ENCODE measurements at places on chromosomes 5 and 9.

DNA sequence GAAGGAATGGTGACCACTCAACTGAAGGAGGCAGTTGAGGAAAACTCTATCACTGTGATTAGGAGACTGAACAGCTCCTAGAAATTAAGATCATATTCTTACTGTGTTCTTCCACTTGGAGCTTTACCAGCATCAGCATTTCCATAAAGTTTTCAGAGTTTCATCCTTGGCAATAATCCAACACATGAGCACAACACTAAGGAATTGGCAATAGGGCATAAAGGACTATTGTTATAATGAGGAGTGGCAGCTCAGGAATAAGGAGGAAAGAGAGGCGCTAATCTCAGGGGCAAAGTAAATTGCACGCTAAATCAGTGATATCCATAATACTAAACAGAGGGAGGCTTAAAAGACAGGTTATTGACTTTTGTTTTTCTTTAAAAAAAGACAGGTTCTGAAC lies 338.9 kb downstream of the EFNA5 start:
- no peak for DNase-seq

DNA sequence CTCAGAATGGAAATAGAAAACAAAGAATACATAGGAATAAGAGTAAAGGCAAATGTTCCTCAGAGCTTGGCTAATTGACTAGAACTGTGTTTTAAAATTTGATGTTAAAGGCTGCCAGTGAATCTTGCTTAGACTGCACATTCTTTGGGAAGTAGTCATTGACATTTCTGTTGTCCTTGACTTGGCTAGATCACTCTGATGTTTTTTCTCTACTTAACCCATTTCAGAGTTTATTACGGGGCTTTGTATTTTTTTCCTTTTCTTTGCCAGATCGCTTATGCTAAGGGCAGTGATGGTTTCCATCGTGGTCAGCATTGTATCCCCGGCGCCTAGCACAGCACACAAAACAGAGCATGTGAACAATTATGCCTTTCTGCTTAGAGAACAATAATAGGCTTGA lies 1126.7 kb upstream of the CDH9 start:
- no peak for DNase-seq

DNA sequence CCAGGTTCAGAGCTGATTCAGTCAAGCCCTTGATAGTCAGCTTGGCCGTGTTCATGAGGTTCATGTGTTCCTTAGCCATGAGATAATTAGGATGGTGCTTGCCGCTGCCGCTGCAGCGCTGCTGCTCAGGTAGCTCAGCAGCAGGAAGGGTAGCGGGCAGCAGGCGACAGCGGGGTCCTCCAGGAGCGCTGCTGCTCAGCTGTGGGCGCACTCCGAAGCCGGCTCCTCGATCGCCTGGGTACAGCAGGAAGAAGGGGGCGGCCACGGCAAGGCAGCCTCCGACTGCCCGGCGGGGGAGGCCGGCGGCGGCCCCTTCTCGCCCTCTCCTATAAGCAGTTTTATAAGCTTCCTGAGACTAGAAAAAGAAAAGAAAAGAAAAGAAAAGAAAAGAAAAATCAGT lies 1253.6 kb downstream of the EFNA5 start:
- no peak for DNase-seq

- no peak for DNase-seq
Measured at GRCh38 chr9:124625087-124625486, 117.9 kb upstream of the NR5A1 start.

- DNase-seq, result no peak
Measured at GRCh38 chr5:54887663-54888062, 97.7 kb downstream of the ESM1 start.

DNA sequence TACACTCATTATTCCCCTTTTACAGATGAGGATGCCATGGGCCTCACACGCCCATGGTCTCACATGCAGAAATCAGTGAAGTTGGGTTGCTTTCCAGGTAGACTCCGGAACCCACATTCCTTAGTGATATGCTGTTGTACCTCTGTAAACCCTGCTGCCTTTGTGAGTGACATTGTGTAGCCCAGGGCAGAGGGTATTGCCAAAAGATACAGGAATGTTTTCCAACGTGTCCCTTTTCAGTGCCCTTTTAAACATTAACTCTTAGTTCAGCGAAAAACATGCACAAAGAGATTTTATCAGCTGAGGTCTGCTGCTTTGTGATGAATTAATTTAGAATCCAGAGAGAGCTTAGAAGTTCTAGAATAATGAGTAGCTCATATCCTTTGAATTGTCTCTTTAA lies 38.3 kb upstream of the TRMT10B start:
- DNase-seq, result no peak

DNA sequence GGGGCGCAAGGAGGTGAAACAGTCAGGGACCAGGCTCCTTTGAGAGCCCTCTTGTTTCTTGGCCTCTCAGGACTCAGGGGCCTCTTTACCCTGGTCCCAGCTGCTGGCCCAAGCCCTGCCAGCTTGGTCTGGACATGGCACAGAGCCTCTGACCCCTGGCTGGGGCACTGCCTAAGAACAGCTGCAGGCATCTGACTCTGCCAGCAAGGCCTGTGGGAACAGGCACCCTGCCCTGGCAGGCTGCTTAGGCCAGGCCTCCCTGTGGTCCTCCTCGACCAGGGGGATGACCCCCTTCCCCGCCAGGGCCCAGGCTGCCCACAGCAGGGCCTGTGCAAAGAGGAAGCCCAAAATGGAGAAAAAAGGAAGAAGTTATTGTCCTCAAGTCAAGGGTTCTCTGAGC lies 25.5 kb downstream of the OLFML2A start:
- no peak for DNase-seq

- DNase-seq, result no peak
Measured at GRCh38 chr5:35371951-35372426, 141.7 kb upstream of the PRLR start.

DNA sequence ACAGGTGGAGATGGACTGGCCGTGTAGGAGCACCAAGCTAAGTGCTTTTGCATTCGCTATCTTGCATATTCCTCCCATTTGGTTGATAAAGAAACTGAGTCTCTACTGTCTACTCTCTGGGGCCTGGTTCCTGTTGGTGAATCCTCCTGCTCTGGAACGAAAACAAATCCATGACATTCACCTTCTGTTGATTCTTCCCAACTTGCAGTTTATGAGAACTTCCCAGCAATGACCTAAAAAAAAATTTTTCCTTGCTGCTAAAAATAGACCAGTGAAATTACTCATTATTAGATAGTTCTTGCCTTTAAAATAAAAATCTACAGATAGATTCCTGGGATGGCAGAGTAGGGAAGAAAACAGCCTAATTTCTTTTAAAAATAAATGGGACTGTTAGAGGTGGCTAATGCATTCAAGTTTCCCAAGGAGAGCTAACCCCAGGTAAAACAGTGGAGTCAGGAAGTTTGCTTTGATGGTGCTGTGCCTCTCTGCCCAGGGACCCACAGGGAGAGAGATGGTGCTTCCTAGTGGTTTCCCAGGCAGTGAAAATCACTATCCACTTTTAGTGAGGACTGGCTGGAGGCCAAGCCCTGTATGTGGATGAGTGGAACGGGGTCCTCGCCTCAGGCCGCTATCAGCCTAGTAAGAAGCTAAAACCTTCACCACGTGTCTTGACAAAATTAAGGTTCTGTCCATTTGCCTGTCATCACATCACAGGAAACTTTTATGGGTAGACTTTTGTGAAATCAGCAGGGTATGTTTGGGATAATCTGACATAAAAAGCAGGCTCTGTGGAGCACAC lies 68.4 kb upstream of the NR3C1 start:
- no peak for DNase-seq

GRCh38 chr5:9388941-9389674 lies 156.8 kb downstream of the SEMA5A start:
- no peak for DNase-seq

DNA sequence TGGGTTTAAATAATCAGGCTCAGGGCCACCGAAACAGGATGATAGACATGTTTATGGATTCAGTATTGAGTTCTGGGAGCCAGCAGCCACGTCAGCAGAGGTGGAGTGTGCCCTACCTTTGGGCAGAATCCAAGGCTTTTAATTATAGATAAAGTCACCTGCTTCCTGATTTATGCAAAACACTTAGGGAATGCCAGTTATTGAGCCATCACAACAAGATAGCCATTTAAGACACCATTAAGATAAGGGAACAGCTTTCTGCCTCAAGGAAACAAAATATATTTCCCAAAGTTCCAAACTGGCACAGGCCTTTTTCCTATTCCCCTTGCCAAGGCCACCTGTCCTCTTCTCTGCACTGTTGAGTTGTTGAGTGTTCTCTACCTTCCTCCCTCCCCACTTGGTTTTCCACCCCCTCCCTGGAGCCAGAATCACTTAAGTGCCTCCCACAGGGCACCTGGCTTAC lies 2.4 kb downstream of the CCL28 start:
- DNase-seq, result no peak

- DNase-seq, result no peak
Measured at GRCh38 chr9:21322911-21323461, 12.2 kb downstream of the KLHL9 start.

- DNase-seq, result no peak
Measured at GRCh38 chr5:79173626-79174025, 62.0 kb downstream of the BHMT start.

DNA sequence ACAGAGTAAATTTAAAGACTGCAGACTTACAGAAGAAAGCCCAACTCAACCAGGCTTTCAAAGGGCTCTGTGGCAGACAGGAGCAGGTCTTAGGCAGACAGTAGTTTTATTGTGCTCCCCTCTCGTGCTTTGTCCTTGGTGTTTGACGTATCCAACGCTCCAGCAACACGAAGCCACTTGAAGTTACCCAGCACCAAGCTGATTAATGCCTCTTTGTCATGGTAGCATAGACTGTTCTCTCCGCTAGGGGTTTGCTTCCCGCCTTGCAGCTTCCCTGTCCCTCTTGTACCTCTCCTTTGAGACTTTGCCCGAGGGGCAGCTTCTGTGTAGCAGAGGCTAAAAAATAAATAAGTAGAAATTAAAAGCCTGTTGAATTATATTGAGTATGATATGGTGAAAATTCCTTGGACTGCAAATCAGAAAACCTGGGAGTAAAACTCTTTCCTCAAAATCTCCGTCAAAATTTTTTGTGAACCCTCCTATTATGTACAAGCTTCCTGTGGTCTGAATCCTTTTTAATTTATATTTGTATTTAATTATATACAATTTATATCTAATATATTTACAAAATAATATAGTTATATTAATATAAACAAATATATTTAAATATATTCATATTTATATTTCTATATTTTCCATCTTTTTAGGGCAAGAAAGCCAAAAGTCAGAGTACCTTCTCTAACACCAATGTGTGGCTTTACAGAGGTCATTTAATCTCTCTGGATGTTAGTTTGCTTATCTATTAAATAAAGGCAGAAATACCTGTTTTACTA lies 405.4 kb downstream of the DMAC1 start:
- DNase-seq, result no peak

DNA sequence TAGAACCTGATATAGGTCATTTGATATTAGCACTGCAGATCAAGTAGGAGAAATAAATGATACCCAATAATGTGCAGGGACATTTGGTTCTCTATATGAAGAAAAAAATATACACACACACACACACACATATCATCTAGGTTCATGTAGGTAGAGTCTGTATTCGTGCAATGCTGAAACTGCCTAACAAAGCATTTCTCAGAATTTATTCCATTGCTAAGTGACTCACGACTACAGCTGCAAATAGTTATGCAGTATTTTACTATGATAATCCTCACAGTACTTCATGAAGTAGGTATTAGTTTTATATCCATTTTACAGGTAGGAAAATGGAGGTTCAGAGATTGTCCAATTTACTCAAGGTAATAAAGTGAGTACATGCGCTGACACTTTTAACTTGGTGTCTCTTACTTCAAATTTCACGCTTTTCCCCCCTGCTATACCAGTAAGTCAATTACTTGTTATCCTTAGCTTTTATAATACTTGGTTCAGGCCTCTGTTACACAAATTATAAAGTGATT lies 2.4 kb downstream of the GIN1 start:
- DNase-seq, result no peak

- DNase-seq, result no peak
Measured at GRCh38 chr9:91395553-91396471, 27.8 kb downstream of the NFIL3 start.

GRCh38 chr5:115532517-115532916 lies 12.1 kb downstream of the FEM1C start:
- DNase-seq, result no peak

DNA sequence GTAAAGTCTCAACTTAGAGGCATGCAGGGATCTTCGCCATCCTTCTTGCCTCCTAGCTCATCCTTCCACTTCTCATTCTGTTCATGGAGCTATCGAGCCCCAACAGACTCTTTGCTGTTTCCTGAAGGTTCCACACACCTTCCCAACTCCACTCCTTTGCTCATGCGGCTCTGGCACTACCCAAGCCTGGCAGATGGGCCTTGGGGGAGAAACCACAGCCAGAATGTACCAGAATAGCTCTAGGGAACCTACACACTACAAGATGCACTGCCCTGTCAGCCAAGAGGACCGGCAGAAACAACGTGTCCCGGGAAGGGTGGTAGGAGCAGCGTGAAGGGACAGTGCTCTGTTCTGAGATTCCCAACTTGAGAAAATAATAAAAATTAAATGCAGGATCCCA lies 178.9 kb downstream of the GABBR2 start:
- DNase-seq, result no peak

GRCh38 chr5:4189317-4189716 lies 593.7 kb downstream of the IRX1 start:
- DNase-seq, result no peak
